ENCODE measurements at places on chromosomes 11 and 22.
A peak's percentile ranks its signal among the peaks of the same experiment; 100 is the strongest.

- no peak for DNase-seq
Observed at GRCh38 chr11:118679483-118679882, at the start of gene TREH. Gene TREH, minus strand, starts transcription at chr11:118679650. Its CDS starts 23 bp downstream, at chr11:118679627.

DNA sequence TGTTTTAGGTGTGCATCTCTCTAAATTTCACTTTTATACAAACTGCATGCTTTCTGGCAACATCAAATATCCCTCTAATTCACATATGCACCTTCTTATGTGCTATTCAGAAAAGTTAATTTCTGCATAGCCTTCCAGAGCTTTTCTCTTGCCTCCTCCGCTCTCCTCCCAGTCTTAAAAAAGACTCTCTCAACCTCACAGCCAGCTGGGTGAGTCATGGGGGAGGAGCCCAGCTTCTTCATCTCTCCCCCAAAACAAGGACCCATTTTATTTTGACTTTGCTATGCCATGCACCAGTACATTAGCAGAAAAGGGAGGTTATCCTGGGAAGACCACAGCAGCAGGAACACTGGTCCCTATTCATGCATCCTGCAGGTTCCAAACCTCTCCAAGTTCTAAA, 234.4 kb downstream of the KCNA4 start:
- DNase-seq: no peak

- DNase-seq: no peak
Observed at GRCh38 chr11:111413849-111414248, 34.8 kb upstream of the POU2AF1 start.

GRCh38 chr11:116852261-116853031, 15.0 kb upstream of the APOA1 start:
- DNase-seq: no peak

DNA sequence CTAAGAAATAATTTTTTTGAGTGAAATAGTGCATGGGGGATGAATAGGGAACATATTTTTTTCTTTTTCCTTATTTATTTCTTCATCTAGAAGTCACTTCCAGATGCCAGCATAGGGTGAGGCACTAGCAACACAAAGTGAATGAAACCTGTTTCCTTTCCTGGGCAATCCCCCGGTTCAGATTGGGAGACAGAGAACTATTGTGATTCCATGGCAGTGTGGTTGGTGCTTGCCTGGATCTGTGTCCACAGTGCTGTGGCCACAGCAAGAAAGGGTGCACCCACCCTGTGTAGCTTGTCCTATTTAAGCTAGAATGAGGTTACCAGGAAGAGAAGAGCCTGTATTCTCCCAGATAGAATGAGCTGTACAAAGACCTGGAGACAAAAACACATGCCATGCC, 57.6 kb downstream of the SLC5A1 start:
- no peak for DNase-seq

DNA sequence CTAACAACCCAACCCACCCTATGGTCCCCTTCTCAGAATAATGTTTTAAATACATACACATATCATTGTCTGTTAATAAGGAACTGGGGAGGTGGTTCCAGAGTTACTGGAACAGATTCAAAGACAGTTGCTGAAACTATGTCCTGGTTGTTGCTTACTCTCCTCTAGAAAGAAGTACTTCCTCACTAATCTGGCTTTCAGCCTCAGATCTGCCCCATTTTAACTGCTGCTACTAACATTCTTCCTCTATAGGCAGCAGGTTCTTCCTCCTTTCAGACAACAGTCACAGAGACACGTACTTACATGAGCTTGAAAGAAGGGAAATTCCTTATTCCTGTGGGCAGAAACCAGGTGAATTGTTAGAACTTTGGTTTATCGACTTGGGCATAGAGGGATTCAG, 8.1 kb upstream of the NEU3 start:
- no peak for DNase-seq

- no peak for DNase-seq
Observed at GRCh38 chr22:42692239-42693054, 28.2 kb downstream of the A4GALT start.

DNA sequence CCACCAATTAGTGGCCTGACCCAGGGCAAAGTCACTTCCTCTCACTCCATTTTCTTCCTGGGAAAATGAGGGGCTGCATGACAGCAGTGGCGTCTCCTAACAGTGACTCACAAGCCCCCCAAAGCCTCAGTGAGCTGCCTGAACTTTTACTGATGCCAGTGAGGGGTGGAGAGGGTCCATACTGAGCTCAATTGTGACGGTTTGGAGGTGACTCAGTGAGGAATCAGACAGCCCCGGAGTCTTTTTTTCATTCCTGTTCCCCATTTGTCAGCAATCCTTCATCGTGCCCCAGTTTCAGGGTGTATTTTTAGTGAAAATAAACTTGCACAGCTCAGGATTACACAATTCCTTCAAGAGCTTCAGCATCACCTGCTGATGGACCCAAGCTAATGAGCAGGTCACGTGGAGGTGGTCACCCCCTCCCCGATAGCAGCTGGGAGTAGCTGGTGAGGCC, 30.1 kb upstream of the RASD2 start:
- no peak for DNase-seq

DNA sequence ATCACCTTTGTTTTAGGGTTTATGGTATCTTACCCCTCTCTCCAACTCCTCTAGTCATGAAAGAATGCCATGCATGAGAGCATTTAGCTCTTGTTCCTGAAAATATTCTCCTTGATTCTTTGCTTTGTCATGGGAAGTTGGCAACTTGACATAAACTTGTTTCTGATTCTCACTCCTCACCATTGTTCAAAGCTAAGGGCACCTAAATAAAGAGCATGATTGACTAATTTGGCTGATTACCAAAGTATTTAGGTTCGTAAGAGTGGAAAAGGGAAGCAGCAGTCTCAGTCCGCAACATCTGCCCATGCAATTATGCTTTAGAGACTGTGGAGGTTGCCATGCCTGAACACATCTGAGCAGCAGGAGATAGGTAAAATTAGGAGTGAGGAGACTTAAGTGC, 26.4 kb downstream of the OR52K1 start:
- DNase-seq: no peak

DNA sequence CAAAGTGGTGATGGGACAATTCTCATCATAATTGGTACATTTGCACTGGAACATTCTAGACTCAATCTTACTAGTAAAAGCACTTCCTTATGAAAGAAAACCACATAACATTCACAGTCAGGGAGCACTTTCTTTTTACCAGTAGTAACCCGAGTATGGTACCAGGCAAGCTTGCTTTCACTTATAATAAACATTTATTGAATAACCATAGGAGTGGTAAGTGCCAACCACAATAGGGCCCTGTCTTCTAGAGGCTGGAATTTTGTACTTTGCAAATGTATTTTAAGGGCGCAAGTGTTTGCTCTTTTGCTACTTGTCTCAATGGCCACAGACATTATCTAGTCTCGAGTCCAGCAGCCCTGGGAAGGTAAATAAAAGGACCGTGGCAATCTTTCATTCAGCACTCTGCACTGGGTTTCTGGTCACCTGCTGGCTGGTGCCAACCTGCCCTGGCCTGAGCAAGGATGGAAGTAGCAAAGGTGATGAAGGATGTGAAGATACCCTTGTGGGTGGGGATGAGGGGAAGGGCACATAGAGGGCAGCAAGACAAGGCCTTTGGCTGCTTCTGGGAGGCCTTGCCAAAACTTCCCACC, 24.2 kb downstream of the C22orf31 start:
- no peak for DNase-seq

GRCh38 chr11:116910378-116910777, 73.0 kb upstream of the APOA1 start:
- no peak for DNase-seq

DNA sequence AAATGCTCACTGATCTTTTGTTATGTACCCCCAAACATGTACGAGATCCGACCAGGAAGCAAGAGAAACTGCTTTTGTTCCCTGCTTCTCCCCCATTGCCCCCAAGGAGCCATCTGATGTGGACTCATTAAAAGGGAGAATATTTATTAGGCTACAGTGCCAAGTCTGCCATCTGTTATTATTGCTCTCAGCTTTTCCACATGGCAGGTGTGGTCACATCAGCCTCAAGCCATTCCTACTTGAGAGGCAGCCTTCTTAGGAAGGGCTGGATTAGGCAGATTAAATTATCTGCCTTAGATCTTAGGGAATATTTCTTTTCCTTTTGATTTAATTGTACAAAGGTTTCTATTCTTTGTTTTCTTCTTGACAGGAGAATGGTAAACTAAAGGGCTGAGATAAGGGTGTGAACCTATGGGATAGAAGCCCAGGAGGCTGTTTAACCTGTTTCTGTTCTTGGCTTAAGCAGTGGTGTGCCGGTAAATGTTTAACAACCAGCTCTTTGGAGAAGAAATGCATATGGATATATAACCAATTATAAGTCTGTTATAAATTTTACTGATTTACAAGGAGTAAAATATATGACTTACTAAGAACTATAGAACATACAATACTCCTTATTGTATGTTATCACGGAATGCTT, 88.8 kb downstream of the PDHX start:
- DNase-seq: no peak

DNA sequence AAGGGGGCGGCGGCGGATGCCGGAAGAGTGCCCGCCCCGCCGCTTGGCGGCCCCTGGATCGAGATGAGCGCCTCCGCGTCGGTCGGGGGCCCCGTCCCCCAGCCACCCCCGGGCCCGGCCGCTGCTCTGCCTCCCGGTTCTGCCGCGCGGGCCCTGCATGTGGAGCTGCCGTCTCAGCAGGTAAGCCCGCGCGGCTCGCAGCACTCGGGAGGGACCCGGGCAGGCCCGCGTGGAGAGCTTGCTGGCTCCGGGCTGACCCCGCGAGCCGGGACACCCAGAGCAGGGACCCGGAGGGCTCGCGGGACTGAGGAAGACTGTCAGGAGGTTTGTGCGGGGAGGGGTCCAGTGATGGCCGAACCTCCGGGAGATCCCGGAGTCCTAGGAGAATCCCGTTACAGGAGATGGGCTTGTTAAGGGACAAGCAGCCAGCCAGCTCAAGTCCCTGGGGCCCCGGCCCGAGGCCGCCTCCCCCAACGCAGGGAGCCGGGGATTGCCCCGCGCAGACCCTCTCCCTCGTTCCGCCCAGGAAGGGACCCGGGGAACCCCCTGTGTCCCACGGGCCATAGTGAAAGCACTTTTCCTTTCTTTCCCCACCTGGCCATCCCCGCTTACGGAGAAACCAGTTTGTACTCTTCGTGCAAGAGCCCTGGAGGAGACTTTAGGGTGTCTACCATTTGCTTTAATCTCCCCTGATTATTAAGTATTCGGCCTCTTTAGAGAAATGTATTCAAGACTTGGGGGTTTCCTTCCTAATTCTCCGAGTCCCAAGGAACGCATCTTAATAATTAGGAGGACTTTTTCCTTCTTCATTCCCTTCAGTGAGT, 547 bp downstream of the UVRAG start:
- peak; percentile 23 for DNase-seq

GRCh38 chr11:45021001-45021400, 70.3 kb upstream of the TP53I11 start:
- no peak for DNase-seq

DNA sequence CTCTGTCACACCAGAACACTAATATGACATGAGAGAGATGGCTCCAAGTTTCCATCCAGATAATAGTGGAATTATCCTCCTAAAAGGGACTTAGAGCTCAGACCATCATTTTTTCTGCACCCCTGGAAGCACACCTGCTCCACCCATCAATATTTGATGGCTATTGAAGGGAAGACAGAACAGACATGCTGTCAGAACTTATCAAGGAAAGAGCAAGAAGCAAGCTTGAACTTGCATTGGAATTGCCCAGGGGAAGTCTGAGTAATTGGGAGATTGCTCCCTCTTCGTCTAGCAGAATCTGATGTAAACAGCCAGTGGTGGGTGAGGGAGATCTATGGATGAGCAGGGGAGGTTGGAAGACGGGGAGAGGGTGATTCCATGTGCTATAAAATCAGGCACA, 874.4 kb upstream of the TENM4 start:
- DNase-seq: no peak

- DNase-seq: no peak
Observed at GRCh38 chr11:130454491-130455252, 6.2 kb downstream of the ADAMTS15 start.

- DNase-seq: no peak
Observed at GRCh38 chr11:783581-784015, 6.3 kb downstream of the CEND1 start.

- DNase-seq: no peak
Observed at GRCh38 chr11:65329478-65329877, 4.2 kb upstream of the DPF2 start.

- no peak for DNase-seq
Observed at GRCh38 chr11:131378931-131379330, 8.5 kb downstream of the NTM start.

- no peak for DNase-seq
Observed at GRCh38 chr11:62401356-62401755, 17.5 kb upstream of the SCGB1A1 start.

GRCh38 chr11:445765-446588, 4.1 kb upstream of the PTDSS2 start:
- DNase-seq: no peak

GRCh38 chr11:31882951-31883392, 71.8 kb upstream of the PAX6 start:
- DNase-seq: no peak

GRCh38 chr11:16373768-16374167, 17.4 kb upstream of the SOX6 start:
- DNase-seq: no peak

DNA sequence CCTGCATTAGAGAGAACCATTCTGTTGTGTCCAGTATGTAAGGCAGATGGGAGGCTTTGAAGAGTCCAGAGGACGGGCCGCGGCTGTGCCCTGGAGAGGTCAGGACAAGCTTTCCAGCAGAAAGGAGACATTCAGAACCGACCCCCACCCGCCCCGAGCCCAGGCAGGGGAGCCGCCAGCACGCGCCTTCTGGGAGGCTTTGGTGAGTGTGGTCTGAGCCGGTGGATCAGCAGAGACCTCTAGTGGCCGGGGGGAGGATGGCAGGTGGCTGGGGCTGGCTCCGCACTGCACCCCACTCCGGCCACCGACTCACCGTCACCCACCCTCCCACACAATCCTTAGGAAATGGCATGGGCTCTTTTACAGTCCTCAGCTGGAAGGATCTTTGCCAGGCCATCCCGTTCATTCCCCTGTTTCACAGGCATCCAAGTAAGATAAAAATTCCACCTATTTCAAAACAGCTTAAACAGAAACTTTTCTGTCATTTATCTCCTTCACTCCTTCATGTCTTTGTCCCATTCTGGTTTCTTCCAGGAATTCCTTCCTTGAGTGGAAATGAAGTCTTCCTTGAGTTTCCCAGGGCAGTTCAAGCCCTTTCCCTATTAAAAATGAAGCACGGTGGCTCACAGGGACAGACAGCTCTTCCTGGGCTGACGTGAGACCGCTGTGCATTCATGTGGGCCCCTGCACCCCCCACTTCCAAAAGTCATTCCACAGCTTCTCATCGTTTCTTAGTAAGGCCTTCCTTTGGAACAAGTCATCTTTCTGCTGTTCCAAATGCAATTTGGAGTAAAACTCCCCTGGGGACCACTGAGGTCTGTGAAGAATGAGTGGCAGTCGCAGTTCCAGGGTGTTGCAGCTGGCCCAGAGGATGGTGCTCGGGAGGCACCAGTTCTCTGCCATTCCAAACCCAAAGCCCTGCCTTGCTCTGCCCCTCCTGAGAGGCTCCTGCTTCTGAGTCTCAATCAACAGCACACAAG, 91.0 kb downstream of the FEZ1 start:
- peak; percentile 35 for DNase-seq

GRCh38 chr11:89608234-89608966, 101.7 kb upstream of the TRIM77 start:
- no peak for DNase-seq

- DNase-seq: no peak
Observed at GRCh38 chr11:129721685-129722084, 94.0 kb upstream of the TMEM45B start.

Measured in stimulated activated CD8-positive, alpha-beta memory T cell treated with anti-CD3 and anti-CD28 coated beads, Interleukin-15, amount 100 ng/mL, for 4 hours (primary cell).